Activated gamma-delta T cell treated with Interleukin-2 at 50 U/mL for 16 hours (primary cell): ENCODE measurements at places on chromosomes 2 and 18.

DNA sequence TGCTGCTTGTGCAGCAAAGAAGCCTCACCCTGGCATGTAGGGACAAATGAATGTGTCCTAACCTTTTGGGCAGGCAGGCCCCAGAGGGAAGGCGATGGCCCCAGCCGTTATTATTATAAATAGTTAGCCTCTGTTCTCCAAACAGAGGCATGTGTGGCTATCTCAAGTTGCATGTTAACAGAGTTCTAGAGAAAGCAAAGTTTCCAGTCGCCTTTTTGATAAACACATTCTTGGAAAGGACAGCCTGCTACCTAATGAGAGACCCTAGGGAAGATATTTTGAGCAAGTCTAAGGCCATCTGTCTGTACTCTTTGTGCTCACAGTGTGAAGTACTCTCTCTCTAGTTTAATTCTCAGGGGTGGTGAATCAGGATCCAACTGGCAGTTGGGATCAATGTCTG is 97.4 kb upstream of the FHL2 start:
- DNase-seq, result no peak

GRCh38 chr2:113080134-113080533 is 12.4 kb downstream of the IL1F10 start:
- peak; percentile 21 for DNase-seq

GRCh38 chr18:77065221-77065981 is 67.2 kb downstream of the MBP start:
- no peak for DNase-seq

DNA sequence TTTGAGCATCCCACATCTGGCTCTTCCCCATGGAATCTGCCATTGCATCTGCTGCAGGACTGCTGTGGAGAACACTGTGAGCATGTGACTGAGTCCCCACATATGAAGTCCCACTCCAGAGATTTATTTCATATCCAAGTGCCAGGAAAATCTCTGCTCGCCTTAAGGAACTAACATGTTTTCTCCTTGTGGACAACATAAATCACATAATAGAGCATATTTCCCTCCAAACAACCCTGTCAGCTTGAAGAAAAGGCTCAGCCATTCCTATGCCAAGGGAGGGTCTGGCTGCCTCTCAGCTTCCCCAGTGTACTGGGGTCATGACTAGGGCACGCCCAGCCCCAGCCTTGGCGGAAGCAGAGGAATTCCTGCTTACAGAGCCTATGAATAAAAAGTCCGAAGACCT is 193.7 kb downstream of the DNER start:
- DNase-seq, result no peak

GRCh38 chr2:110097506-110098220 is 18.0 kb downstream of the MALL start:
- no peak for DNase-seq

- no peak for DNase-seq
Observed at GRCh38 chr2:214843823-214844222, 34.3 kb upstream of the BARD1 start.

DNA sequence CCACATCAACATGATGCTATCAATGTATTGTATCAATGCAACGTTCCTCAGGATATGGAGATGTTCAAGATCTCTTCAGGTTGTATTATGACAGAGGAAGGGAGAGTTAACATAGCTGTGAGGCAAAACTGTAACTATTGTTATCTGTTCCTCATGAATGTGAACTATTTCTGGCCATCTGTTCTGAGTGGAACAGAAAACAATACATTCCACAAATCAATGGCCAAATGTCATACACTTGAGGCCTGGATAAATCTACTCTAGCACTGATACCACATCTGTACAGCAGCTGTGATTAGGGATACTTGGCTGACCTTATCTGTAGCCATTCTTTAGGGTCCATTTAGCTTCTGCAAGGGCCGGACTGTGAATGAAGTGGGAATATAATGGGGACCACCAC is 447.9 kb downstream of the IRS1 start:
- no peak for DNase-seq

DNA sequence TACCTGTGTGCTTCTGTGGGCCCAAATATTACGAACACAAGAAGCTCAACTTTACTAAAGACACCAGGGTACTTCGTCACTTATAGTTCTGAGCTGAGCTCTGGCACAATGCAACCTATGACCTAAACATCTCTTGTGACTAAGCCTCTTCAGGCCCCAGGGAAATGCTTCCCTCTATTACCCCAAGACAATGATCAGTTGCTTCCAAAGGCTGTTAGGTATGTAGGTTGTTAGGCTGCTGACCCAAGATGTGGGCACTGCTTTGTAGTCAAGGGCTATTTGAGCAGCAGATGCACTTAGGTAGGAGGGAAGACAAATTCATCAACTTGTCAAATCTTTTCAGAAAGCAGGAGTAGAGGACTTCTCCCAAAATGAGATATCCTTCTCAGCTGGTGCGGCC is 640.1 kb downstream of the EPHA4 start:
- no peak for DNase-seq

DNA sequence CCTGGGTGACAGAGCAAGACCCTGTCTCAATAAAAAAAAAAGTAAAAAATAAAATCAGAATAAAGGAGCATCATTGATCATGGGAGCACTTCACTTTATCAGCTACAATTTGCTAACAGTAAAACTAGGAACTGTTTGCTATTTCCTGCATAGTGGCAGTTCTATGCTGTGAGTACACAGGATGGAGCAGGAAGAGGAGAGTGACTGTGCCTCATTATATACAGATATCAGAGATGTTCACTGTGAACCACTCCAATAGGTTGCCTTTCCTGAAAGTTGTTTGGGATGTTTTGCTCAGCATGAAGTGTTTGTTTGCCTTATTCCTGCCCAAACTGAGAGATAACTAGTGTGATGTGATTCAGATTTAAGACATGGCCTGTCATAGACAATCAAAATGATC is 151.4 kb upstream of the EPAS1 start:
- no peak for DNase-seq

- no peak for DNase-seq
Observed at GRCh38 chr2:205785507-205786260, 103.4 kb downstream of the NRP2 start.

GRCh38 chr2:41521211-41521610 is 526.6 kb upstream of the PKDCC start:
- DNase-seq, result no peak

- no peak for DNase-seq
Observed at GRCh38 chr18:6488956-6489355, 74.2 kb upstream of the L3MBTL4 start.
